ENCODE measurements at places on chromosomes 5 and 9.
A peak's percentile ranks its signal among the peaks of the same experiment; 100 is the strongest.

DNA sequence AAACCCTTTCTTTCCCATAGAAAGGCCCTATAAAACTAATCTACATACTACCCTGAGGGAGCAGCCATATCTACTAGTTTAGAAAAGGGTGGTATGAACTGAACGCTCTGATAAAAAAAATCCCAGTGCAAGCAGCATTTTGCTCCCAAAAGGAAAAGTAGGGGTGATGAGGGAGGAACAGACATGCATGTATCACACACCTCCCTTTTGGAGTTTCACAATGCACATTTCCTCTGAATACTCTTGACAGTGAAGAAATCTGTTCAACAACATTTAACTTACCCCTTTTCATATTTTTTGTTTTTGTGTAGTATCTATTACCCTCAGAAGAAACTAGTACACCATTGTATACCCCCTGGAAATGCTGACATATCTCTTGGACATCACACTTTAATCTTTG is 411.4 kb downstream of the MAT2B start:
- DNase-seq, result no peak

DNA sequence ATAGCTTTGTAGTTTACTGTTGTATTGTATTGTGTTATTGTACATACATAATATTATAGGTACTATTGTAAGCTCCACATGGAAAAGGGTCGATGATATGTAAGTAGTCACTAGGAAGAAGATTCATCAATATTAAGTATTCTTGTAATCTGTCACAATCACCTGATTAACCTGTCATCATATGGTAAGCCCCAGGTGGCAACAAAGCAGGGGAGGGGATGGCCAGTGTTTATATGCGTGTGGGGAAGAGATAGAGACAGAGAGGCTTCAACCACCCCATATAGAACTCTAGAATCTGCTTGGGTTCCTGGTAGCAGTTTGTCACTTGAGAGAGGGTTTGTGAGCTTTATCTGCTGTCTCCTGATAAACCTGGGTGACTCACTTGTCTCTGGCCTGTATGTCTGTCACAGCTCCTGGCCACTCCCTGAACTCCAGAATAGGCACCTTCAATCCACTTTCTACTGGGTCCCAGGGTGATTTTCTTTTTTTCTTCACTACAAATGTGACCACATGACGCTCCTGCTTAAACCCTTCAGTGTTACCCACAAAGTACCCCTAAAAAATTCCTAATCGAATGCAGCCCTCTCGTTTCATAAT is 48.9 kb upstream of the CPEB4 start:
- DNase-seq, result no peak

GRCh38 chr5:177474846-177475562 is 1.6 kb upstream of the DBN1 start:
- DNase-seq, result no peak

GRCh38 chr5:115801984-115802383 is 14.5 kb downstream of the CDO1 start:
- DNase-seq, result no peak

- peak; percentile 91 for DNase-seq
These were observed 11.1 kb downstream of the EXD3 start for GRCh38 chr9:137411645-137412380.

GRCh38 chr5:143187495-143187894 is 216.0 kb downstream of the NR3C1 start:
- no peak for DNase-seq

GRCh38 chr5:53334431-53334941 is 145.9 kb upstream of the FST start:
- no peak for DNase-seq

DNA sequence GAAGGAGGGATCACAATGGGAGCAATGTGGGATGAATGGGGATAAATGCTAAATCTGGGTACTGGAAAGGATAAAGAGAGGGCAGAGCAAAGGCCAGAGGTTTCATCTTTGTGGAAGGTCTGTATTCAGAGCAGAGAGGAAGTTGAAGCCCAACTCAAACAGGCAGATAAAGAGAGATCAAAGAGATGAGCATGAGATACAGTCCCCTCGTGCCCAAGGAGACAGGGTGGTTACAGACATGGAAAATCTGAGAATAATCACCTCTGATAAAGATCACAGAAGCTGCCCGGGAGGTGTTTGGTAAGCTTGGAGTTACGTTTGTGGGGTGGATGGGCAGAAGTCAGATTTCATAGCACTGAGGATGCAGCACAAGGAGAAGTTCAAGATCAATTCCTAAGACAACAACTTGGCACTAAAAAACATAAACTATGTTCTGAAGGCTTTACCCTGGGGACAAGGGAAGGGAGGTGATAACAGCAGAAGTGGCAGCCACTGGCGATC is 459 bp upstream of the ERAP2 start:
- DNase-seq, result peak; percentile 6

DNA sequence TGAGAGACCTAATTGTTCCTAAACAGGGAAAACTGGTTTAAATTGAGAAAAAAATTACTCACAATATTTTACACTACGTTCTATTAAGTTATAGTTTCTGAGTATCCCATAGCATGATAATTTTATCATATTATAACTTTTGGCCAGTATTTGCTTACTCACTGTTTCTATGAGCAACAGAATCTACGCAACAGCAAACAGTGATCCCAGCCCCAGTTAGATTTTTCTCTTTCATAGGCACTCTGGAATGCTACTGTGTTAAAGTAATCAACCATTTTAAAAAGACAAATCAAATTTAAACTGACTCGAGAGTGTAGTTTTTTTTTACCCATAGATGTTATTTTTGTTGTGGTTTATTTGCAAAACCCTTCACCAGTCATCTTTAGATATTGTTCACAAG is 107.2 kb downstream of the XRCC4 start:
- DNase-seq, result no peak

GRCh38 chr9:106885451-106885850 is 22.5 kb downstream of the ZNF462 start:
- DNase-seq, result no peak

DNA sequence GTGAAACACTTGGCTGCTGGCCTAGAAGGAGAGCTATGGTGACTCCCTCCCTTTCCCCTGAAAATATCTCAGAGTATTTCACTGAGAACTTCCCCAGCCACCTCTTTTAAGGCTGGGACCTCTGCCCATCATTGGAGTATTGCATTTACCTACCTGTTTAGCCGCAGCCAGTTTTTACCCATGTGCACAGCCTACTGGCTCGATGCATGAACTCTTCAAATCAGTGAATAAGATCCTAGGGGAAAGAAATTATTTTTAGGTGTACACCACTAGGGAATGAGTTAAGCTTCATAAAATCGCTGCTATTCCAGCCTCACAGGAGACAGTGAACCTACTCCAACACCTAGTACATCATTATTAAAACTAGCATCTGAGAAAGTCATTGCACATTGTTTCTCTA is 16.8 kb upstream of the FAM174A start:
- DNase-seq, result no peak

DNA sequence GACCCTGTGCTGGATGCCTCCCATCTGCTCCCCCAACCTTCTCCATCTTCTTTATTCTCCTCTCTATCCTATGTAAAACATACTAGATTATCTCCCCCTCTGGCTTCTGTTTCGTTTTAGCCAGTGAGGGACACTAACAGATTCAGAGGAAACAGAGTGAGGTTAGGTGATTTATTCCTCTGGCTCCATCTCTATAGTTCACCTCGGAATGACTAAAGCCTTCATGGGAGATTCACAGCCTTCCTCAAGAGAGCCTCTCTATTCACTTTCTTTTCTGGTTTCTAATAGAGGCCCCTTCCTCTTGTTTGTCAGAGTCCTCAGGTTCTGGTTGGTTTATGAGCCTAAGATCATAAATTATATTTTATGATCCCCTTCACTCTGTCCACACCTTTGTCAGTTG is 633.1 kb upstream of the TYRP1 start:
- DNase-seq, result no peak

All from T47D (cell line).